Ureter (tissue), 1 donor: ENCODE measurements at places on chromosomes 1 and 21. TPM values are rescaled to one million over a fixed set of nuclear protein-coding genes. Genes with fewer than 3 reads are reported as not detected.

Gene FCRL1
- total RNA-seq, result 0.21 TPM

Gene TTC34
- total RNA-seq, result 3.0 TPM

Gene SGIP1
- total RNA-seq, result 15.8 TPM

Gene TNNT2
- total RNA-seq, result 1.4 TPM

DNA sequence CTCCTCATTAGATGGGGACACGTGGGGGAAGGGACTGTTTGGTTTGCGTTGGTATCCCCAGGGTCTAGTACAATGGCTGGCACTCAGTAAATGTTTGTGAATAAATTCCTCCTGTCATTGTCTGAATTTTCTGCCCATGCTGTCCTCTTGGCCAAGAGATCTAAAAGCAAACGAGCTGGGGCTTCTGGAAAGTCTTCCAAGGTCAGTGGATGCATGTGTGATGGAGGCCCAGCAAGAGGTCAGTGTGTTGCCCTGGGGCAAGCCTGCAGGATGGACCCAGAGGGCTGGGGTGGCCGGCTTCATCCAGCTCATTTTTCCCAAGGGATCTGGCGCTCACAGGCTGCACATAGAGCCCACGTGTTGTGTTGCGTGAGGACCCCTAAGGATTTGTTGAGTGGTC is 30.0 kb upstream of the JUN start:
- DNase-seq, result no peak

DNA sequence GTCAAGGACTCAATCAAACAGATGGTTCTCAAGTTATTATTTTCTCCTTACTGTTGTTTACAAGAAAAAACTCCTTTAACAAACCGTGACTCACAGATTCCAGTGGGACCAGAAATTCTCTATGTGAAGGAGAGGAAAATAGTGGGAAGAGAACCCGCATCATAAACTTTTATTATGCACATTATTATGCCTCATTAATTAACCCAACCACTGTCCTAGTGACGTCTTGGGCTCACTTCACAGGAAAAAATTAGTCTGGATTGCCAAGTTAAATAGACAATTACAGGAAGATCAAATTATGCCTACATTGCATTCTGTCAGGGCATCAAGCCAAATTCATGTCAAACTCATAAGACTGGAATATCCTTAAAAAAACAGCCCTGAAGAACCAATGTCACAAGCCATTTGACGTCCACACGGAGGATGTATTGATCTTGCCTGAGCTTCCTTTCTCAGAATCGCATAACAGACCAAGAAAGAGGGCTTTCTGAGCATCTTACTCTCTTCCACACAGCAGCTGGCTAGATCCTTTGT is 347.8 kb downstream of the DUSP10 start:
- no peak for DNase-seq

DNA sequence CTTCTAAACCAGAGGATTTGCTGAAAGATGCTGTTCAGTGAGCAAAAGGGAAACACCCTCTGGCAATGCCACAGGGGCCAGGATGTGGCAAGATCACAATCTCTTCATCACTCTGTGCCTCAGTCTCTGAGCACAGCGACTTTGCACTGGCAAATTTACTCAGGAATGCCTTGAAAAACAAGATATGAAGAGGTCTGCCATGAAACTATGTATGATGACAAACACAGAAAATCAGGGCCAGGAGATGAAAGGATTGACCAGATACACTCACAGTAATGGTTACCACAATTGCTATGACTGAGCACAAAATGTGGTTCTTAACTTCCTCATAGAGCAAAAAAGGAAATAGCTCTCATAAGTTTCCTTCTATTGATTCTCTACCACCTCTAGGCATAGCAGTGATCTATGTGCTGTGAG is 5.8 kb downstream of the TTC13 start:
- DNase-seq, result no peak

DNA sequence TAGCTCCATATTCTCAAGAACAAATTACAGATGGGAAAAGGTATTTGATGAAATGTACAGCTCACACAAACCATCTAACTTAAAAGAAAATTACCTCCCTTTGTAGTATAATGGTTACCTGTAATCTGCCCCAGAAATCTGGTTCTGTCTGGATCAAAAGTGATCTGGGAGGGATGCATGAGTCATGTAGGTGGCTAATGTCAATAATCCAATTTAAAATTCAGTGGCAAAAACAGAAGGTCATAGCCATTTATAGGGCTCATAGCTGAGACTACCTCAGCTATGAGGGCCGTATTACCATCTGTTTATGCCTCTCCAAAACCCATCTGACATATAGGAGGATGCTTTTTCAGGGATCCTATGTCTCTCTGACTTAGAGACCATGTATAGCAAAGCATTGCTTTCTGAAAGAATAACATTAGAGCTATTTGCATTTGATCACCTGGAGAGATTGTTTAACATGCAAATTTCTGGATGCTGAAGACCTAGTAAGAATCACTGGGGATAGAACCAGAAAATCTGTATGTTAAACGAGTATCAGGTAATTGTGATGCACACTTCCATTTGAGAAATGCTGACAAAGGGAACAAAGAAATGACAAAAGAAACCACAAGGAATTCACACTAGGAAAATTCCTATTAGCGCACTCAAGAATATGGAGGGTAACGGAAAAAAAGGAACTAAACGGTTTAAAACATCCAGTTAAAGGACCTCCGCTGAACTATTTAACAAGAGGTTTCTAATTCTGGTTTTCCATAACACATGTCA is 17.6 kb downstream of the PAXBP1 start:
- DNase-seq, result no peak

DNA sequence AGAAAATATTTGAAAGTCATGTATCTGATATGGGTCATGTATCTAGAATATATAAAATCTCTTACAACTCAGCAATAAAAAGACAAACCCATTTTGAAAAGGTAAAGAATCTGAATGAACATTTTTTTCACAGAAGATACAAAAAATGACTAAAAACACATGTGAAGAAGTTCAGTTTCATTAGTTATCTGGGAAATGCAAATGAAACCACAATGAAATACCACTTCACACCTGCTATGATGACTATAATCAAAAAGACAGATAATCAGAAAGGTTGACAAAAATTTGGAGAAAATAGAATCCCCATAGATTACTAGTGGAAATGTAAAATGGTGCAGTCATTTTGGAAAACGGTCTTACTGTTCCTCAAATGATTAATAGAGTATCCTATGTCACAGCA is 631.0 kb downstream of the MRPL39 start:
- no peak for DNase-seq

DNA sequence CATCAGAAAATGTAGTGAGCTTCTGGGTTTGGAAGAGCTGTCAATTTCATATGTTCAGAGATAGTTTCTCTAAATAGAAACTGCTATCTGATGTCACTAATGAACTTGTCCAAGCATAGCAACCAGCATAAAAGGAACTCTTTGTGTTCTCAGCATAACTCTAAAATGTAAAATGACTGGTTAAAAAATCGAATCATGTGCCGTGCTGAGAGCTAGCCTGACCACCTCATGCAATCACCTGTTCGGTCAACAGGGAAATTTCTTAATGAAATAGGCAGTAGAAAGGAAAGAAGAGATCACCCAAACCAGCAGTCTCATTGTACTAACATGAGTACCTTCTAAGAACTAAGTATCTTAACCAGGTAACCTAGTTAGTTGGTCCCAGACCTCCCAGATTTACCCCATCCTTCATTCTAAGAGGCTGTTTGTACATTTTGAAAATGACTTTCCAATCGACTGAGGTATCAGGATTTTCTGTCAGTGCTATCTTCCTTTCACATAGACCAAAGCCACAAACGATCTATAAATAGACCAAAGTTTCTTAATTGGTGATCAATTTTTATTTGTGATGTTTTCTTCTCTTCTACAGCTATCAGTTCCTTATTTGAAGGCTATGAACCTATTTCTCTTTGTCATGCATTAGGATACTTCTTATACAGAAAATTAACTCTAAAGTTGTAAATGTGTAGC is 147.3 kb downstream of the TLR5 start:
- no peak for DNase-seq

DNA sequence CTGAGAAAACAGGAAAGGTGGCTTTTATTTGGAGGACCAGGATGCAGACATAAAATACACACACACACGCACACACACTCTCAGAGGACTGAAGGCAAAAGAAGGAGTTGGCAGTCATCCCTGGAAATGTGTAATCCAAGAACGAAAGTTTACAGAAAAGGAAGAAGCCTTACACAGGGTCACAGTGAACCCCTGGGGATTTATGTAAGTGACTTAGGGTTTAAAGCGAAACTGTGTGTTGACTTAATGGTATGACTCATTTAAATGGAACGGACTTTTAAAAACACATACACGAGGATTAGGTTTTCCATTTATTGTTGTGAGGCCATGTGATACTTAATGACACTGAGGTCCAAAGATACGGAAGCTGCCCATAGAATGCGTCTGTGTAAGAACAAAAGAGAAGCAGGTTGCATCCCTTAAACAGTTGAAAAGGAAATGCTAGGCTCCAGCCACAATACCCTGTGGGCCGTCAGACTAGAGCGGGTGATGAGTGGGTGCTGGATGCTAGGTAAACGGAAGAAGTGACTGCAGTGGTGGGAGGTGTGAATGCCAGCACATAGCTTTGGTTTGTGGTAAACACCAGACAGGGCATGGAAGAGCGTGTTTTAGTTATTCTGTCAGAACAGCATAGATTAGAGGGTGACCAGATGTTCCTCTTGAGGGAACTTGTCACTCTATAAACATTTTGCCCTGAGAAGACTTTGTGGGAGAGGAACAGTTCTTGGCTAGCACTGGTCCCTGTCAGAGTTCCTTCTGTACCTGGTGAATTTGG is 21.6 kb upstream of the BCL10 start:
- peak; percentile 69 for DNase-seq

GRCh38 chr21:26572076-26572701 is 897 bp downstream of the CYYR1 start:
- no peak for DNase-seq

DNA sequence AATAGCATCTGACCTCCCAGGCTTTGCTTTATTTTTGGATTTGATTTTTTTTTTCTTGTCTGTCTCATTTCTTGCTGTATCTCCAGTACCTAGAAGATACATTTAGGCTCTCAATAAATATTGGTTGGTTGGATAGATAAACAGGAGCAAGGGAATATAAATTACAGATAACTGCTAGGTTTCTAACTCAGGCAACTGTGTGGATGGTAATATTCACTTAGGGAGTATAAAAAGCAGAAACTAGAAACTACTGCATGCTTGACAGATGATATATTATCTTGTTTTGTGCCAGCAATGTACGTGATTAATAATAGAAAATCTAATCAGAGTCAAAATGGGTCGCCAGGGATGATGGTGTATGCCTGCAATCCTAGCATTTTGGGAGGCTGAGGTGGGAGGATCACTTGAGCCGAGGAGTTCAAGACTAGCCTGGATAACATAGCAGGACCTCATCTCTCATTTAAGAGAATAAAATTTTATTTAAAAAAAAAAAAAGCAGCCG is 31.0 kb upstream of the TARS2 start:
- no peak for DNase-seq

GRCh38 chr1:152071123-152071522 is 17.7 kb downstream of the TCHHL1 start:
- DNase-seq, result no peak

DNA sequence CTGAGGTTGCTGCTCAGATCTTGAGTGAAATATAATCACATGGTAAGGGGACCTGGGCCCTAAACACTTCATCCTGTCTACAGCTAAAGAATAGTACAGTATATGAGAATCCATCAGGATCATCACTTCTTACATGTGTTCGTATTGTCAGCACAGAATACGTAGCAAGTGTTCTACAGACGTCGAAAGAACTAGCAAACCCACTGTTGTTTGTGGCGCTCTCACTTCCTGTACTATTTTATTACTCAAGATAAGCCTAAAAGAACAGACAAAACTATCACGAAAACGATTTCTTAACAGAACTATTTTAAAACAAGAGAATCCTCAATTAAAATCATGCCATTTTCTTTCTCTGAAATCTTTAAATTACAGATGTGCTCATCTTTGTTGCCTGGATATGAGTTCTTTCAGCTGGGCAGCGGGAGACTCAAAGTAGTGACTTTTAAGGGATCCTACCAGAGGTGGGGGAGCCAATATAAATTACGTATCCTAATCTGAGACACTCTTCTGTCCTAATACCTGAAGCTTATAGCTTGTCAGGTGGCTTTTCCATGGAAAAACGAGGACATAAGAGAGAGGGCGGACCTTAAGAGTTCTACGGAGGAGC is 724 bp downstream of the ST7L start:
- no peak for DNase-seq

DNA sequence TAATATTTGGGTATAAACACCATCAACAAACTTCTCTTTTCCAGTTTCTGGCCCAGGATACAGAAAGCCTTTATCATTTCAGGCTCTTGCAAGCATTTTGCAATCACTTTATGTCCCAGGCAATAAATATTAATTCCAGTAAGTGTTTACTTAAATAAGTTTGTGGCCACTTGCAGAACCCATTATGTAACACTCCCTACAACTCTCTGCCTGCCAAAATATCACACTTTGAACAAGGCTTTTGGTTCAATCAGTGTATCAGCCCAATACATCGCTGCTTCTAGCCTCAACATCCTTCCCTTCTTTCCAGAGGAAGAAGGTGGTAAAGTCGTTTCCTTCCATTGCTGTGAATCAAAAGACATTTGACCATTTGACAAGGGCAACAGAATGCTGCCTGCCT is 203.0 kb upstream of the USP25 start:
- DNase-seq, result no peak

GRCh38 chr1:168439456-168440375 is 104.1 kb downstream of the XCL2 start:
- peak; percentile 77 for DNase-seq

DNA sequence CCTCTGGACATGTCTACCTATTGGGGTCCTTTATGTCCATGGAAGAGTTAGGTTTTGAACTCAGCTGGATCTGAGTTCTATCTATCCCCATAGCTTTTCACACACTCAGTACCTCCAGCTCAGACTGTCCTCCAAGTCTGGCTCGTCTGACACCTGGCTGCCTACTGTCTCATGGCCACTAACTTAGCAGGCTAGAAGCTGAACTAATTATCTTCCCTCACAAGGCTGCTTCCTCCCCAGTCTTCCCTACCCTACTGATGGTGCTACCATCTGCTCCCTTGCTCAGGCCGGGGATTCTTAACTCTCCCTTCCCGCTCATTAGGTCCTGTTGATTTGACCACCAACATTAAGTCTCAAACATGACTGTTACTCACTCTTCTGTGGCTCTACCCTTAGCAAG is 13.4 kb downstream of the VANGL2 start:
- DNase-seq, result no peak
